ENCODE measurements at places on chromosomes 2 and 18.

- no peak for DNase-seq
These were observed 131.3 kb downstream of the TPO start for GRCh38 chr2:1544478-1545069.

- DNase-seq, result no peak
These were observed 112.2 kb downstream of the CPO start for GRCh38 chr2:207051385-207051965.

- no peak for DNase-seq
These were observed 27.9 kb downstream of the NOL10 start for GRCh38 chr2:10661846-10662245.

DNA sequence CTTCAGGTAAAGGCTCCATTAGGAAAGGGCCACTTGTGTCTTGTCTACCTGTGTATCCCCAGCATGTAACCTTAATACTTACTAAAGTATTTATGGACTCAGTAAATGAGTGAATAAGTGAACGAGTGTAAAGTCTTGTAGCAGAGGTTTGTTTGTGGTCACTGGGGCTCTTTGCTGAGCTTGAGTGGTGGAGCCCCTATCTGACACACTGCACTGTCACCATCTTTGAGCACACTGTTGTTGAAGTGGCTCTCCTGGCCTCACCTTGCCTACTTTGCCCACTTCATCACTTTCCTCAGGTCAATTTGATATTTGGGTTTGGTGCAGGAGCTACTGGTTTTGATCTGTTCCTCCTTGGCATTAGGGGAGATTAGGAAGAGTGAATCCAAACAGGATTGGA is 39.3 kb upstream of the ZEB2 start:
- DNase-seq, result no peak

DNA sequence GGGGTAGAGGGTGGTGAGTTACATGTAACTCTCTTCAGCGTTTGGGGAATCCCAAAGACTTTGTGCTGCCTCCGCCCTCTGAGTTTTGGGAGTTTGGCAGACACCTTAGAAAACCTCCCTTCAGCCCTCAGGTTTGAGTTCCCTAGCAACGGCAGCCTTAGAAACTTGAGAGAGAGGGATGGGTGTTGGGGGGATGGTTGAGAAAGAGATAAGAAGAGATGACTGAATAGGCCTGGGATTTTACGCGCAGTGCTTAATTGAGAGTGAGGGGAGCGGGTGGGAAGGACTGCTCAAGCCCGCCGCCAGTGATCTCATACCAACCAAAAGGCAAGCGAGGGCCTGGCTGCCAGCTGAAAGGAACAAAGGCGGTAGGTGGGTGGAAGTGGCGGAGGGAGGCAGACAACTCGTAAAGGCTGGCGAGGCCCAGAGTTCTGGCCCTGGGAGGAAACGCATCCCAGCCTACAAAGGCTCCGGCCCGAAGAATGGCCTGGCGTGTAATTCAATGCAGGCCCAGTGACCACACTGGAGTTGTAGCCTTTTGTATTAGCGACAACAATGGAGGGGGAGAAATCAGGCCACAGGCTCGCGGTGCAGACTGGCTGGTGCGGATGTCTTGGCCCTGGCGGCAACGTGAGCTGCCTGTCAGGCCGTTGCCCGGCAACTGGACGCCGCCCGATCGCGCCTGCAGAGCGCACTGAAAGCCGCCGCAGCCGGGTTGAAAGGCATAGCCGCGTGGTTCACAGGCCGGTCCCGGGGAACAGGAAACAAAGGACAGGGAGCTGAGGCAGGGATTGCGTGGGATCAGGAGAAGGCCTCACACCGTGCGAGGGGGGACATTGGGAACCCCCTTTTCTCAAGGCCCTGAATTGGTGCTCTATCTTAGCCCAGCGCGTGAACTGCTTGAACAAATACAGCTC is 39.9 kb upstream of the DARS1 start:
- peak; percentile 99 for DNase-seq

GRCh38 chr2:98388601-98389250 is 42.5 kb downstream of the CNGA3 start:
- DNase-seq, result no peak

DNA sequence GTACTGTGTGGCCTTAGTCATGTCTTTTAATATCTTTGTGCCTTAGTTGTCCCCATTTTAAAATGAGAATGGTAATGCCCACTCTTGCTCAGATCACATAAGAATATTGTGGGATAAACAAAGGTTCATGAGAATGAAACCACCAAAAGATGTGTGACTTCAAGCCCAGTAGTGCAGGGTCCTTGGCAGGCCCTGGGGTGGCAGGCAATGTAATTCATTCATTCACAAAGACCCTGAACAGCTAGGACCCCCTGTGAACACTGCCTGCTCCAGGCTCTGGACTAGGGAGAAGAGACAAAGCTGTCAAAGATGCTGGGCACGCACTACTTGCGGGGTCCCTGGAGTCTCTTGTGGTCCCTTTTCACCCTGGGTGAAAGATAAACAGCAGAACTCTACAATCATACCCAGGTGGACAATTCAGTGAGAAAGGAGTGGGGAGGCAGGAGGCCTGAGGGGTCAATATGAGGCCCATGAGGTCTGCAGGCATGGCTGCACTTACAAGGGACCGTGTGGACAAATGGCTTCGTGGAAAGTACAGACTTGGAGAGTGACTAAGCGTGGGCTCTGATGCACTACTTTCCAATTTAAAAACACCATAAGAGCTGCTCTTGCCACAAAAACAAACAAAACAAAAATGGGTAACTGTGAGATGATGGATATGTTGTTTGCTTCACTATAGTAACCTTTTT is 136.1 kb downstream of the SMAD7 start:
- DNase-seq, result no peak

- DNase-seq, result peak; percentile 87
These were observed 78.8 kb upstream of the GAREM1 start for GRCh38 chr18:32549248-32550110.

DNA sequence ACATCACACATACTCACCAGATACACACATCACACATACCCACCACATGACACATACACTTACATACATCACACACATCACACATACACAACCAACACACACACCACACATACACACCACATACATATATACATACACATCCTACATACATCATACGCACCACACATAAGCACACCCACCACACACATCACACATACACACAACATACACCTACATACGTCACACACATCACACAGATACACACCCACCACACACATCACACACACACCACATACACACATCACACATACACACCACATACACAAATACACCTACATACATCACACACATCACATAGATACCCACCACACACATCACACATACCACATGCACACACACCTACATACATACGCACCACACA is 158.4 kb downstream of the NDUFA10 start:
- DNase-seq, result no peak

GRCh38 chr2:96546321-96546720 is 9.8 kb downstream of the ARID5A start:
- no peak for DNase-seq

- no peak for DNase-seq
These were observed 94.1 kb upstream of the SMAD7 start for GRCh38 chr18:49044898-49045297.

DNA sequence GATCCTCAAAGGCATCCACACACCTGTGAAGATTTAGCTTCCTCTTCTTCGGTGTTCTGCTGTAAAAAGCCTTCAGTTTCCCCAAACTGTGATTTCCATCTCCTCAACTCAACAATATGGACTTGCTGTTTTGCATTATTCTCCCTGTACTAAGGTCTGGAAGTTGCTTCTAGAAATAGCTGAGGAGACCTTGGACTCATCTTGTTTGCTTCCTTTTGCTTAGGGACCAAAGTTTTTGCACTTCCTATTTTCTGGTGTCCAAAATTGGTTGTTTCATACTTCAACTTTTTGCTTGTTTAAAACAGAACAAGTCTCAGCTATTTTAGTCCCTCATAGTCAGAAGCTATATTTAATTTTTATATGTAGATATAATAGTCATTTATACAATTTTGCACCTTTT is 201.9 kb upstream of the COPS8 start:
- DNase-seq, result no peak

- no peak for DNase-seq
These were observed 534.2 kb downstream of the ZNF804A start for GRCh38 chr2:185132501-185133041.

GRCh38 chr2:226115832-226116200 is 683.8 kb downstream of the IRS1 start:
- no peak for DNase-seq

DNA sequence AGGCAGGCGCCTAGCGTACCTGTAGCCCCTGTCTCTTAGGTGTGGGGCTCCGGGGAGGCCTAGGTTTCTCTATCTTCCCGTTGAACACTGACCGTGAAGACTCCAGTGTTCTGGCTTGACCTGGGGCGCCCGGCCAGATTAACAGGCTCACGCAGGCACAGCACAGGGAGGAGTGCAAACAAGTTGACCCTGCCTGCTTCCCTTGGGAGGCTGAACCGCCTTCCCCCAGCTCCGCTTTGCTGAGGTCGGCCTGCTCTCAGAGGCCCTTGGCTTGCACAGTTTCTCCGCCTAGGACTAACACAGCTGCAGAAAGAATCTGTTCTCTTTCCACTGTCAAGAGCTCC is 567 bp downstream of the PCYOX1 start:
- peak; percentile 59 for DNase-seq

DNA sequence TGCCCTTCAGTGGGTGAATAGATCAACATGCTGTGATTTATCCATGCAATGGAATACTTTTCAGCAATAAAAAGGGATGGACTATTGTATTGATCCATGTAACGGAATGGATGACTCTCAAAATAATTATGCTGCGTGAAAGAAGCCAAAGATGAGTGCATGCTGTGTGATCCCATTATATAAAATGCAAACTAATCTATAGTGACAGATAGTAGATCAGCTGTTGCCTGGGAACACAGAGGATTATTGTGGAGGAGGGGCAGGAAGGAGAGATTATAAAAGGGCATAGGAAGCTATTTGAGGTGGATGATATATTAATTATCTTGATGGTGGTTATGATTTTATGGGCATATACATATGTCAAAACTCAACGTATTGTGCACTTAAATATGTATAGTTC is 55.5 kb upstream of the ADAM23 start:
- no peak for DNase-seq

GRCh38 chr18:54958704-54959625 is at the start of gene CCDC68:
Gene CCDC68, minus strand, starts transcription at chr18:54959461. Its CDS starts 16,670 bp downstream, at chr18:54942791.
- DNase-seq, result peak; percentile 53

- no peak for DNase-seq
These were observed 71.0 kb downstream of the ARL4C start for GRCh38 chr2:234425639-234426603.

DNA sequence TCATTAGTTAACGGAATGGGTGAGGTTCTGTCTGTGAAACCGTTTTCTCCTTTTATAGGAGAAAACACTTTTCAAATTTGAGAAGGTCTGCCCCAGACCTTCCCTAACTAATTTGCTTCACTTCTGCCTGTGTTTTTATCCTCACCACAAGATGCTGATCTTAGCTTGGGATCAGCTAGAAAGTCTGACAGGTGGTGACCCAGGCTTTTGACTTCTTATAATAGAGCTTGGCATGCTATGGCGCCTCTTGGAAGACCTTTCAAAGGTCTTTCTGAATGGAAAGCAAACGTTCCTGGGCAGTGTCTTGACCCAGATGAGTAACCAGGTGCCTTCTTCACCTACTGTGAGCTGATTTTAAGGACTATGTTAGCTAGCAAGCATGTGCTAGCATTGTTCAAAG is 91.4 kb downstream of the LYPD6 start:
- no peak for DNase-seq

GRCh38 chr2:119112770-119113488 is 45.6 kb downstream of the C1QL2 start:
- no peak for DNase-seq

DNA sequence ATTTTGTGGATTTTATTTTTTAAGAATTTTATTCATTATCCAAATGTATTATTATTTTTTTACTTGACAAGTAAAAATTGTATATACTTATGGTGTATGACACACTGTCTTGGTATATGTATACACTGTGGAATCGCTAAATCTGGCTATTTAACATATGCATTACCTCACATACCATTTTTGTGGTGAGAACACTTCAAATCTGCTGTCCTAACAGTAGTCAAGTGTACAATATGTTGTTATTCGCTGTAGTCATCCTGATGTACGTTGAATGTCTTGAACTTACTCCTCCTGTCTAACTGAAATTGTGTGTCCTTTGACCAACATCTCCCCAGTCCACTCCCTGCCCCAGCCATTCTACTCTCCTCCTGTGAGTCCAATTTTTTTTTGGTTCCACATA is 153.2 kb upstream of the PTPRM start:
- DNase-seq, result no peak

DNA sequence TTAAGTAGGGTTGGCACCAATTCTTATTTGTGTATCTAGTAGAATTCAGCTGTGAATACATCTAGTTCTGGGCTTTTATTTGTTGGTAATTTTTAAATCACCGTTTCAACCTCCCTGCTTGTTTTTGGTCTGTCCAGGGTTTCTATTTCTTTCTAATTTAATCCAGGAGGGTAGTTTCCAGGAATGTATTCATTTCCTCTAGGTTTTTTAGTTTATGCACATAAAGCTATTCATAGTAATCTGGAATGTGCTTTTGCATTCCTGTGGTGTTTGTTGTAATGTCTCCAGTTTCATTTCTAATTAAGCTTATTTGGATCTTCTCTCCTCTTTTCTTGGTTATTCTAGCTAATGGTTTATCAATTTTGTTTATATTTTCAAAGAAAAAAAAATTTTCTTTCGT is 1361.8 kb upstream of the DDX18 start:
- DNase-seq, result no peak

GRCh38 chr2:158965641-158966040 is 2.8 kb upstream of the TANC1 start:
- DNase-seq, result no peak

DNA sequence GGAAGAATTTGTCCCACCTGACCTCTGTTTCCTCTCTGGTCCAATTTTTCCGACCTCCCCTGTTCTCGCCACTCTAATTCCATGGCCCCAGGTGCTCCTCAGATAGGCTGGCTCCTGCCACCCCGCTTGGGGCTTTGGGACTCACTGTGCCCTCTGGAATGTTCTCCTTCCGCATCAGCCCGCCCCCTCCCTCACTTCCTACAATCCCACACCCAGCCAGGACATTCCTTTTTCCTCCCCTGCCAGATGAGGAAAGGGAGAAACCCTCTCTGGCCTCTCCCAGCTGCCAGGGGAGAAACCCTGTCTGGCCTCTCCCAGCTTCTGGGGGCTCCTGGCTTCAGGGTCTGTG is 3.1 kb upstream of the OR6B2 start:
- no peak for DNase-seq

DNA sequence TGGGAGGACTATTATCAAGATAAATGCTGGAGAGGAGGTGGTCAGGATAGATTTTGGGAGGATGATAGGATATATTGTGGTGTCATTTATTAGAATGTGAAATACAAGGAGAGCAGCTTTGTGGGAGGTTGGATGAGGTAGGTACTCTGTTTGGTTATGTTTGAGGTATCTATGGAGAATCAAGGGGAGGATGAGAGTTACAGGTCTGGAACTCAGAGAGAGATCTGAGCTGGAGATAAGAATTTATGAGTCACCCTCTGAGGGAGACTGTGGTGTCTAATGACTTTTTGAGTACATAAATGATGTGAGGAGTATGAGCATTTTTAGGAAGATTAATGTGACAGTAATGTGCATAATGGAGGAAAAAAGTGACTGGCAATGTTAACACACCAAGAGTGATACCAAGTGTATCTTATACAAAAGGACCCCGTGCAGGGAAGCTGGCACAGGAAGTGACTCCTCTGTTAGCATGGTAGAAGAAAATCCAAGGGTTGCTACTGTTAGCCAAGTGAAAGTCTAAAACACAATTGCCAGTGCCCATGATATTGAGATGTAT is 48.2 kb downstream of the CRIM1 start:
- no peak for DNase-seq
